Frontal cortex (tissue), 4 donors: ENCODE measurements at places on chromosomes 1 and 21.

GRCh38 chr1:230822092-230822581 is 46.2 kb downstream of the C1orf198 start:
- no peak for DNase-seq

GRCh38 chr1:114181356-114181755 is 27.7 kb upstream of the SYT6 start:
- DNase-seq = no peak

DNA sequence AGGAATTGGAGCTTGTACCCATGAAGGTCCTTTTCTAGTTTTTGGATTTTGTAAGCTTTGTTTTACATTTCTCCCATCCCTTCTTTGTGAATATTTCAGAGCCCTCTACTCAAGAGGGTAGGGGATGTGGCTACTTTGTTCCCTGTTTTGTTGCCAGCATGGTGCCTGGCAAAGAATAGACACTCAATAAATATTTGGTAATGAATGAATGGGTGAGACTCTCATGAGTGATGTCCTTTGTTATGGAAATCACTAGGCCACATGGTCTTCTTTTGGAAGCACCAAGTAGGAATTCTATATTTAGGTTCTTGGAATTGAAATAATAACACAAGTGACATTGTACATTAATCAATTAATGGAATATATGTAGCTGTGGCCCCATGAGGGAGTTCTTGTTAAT is 26.8 kb upstream of the ATP5PO start:
- DNase-seq = no peak

- no peak for DNase-seq
Observed at GRCh38 chr1:16204634-16205333, 7.7 kb downstream of the ARHGEF19 start.

- no peak for DNase-seq
Observed at GRCh38 chr1:157176016-157176415, 37.8 kb upstream of the ETV3 start.

DNA sequence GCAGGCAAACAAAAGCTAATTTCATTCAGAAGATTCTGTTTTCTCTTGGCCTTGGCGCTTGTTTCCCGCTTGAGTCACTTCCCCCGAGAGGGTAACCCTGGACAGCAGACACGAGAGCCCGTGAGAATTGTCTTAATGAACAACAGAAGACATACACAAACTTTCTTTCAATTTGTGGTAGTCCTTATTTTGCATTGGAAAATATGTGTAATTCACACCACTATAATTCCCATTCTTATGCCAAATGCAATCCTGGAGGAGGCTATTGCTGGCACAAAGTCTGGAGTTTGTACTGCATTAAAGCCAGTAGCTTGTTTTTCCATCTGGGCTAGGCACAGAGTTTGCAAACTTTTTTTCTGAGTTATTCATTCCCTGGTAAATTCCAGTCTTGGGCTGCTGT is 109.8 kb upstream of the IVNS1ABP start:
- DNase-seq = no peak

DNA sequence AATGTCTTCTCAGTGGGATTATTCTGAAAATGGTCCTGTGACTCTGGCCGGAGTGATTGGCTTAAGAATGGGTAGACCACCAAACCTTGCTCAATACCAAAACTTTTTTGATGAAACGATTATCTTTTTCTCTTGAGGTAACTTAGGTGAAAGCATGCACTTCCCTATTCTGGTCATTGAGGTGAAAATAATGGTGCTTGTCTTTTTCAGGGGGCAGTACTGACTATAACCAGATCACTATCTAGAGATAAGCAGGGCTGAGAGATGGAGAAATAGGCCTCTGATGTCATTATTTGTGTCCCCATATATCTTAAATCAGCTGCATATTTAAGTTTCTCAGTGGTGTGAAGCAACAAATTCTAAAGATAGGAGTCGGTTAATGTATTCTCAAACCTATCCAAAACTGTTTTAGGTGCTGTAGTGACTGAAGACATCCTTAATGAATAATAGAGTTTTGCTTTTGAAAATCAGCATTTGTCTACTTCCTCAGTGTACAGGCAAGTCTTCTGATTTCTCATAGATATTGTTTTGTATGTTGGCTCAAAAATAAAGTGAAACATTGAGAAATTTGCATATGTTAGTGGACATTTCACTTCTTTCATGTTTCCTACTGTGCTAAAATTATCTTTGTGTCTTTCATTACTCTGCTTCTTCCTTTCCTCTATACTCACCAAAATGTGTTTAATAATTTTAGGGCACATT is 735.3 kb upstream of the ADGRL4 start:
- DNase-seq = no peak

DNA sequence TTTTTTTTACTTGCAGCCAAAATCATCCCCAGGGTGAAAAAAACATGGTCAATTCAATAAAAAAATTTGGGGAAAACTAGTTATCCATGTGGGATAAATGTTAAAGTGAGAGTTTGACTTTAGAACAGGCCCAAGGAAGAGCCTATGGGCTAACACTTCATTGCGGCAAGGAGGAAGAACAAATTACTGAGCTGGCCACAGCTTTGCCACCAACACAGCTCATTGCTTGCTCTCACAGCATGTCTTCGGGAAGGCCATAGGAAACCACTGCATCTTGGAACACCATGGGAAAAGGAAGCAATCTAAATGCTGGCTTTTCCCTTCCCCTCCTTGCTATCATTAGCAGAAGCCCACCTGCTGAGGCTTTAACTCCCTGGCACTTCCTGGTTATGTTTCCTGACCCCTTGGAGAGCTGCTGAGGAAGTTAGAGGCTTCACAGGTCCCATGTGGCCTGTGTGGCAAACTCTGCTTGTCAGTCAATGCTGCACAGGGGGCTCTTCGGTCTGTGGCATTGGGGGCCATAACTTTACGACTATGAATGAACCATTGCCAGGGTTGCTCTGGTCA is 86.0 kb downstream of the SLC25A24 start:
- no peak for DNase-seq

DNA sequence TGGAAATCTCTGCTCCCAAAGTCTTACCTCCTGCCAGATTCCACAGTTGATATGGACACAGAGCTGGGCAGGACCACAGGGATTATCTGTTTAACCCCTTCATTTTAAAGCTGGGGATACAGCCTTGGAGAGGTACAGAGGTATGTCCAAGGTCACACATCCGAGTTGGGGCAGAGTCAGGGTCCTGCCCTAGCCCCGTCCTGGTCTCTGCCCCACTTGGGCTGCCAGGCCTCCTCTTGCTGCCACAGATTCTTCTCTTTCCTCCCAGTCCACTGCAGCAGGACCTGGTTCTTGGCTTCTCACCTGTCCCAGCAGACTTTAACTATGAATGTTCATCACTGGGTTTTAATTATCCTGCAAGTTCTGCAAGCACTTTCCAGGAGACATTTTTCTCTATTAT is 258.3 kb downstream of the MATN1 start:
- DNase-seq = no peak

- no peak for DNase-seq
Observed at GRCh38 chr1:203663821-203664220, 37.2 kb downstream of the ATP2B4 start.
